ENCODE measurements at places on chromosomes 6 and 20. TPM values are rescaled to one million over a fixed set of nuclear protein-coding genes. Genes with fewer than 3 reads are reported as not detected.

Gene NKX2-2
- total RNA-seq, result not detected

Gene LEMD2
- total RNA-seq, result 77.2 TPM

Gene RAET1L
- not detected for total RNA-seq

DNA sequence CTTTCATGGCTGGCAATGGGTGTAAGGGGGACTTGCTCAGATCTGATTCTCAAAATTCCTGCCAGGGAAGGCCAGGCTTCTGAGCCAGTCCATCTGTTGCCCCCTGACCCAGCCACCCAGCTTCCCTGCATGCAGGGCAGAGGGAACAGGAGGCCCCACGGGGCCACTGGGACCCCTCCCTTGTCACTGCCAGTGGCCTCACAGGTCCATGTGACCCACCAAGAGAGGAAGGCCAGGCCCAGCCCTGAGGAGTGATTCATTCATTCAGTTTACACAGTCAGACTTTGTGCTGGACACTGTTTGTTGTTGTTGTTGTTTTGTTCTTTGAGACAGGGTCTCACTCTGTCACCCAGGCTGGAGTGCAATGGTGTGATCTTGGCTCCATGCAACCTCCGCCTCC is 39.5 kb downstream of the UBE2V1 start:
- no peak overlapping the region for H3K27ac ChIP-seq
- H3K36me3 ChIP-seq, result no peaks in the 10 kb centered on the region
- H3K27me3 ChIP-seq, result no peaks in the 10 kb centered on the region

Gene HCRTR2
- not detected for total RNA-seq

- DNase-seq, result no peak
- no peaks in the 10 kb centered on the region for H3K27me3 ChIP-seq
- H3K36me3 ChIP-seq, result no peaks in the 10 kb centered on the region
- H3K4me3 ChIP-seq, result no peak overlapping the region
- no peak overlapping the region for H3K27ac ChIP-seq
These were observed 188.2 kb upstream of the PRND start for GRCh38 chr20:4533368-4534133.

Gene KIAA0408
- 0.68 TPM for total RNA-seq

Gene SIRPB2
- total RNA-seq, result 29.8 TPM

DNA sequence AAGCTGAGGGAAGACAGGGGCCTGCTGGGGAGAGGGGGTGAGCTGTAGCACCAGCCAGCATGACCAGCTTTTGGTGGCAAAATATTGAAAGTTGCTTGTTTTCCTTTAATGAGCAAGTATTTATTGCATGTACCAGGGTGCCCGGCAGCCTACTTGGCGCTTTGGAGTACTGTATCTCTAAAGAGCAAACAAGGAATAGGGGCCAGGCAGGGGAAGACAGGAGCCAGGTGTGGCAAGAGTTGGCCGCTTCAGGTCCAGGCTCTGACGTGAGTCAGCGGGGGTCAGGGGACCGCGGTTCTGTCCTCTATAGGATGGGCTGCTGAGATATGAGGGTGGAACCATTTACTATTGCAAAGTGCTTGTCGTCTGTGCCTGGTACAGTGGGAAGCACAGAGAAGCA is 63.1 kb downstream of the PSMG4 start:
- no peaks in the 10 kb centered on the region for H3K27me3 ChIP-seq
- H3K27ac ChIP-seq, result no peak overlapping the region
- DNase-seq, result no peak
- H3K4me1 ChIP-seq, result no peaks in the 10 kb centered on the region

Gene ULBP2
- not detected for total RNA-seq

DNA sequence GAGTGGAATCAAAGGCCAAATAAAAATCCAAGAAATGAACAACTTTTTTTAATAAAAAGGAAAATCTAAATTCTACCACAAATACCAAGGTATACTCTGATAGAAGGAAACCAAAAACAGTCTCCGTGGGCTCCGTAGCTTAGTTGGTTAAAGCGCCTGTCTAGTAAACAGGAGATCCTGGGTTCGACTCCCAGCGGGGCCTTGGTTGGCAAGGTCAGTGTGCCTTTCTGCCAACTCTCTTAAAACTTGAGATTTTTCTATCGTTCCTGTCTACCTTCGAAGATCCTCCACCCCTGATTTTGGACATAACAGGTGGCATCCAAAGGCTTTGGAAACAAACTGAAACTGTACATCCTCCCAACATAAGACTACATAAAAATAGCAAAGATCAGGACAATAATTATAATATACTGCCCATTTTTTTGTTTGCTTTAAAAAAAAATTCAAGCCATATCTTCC is 197.9 kb downstream of the TRIM27 start:
- DNase-seq, result no peak
- peaks cover 7% of the 10 kb centered on the region for H3K4me1 ChIP-seq
- H3K4me3 ChIP-seq, result no peak overlapping the region
- H3K27me3 ChIP-seq, result peaks cover 8% of the 10 kb centered on the region
- no peaks in the 10 kb centered on the region for H3K36me3 ChIP-seq

GRCh38 chr6:107662333-107662732 is 161.8 kb downstream of the SCML4 start:
- no peak for DNase-seq
- no peak overlapping the region for H3K27ac ChIP-seq
- H3K27me3 ChIP-seq, result no peaks in the 10 kb centered on the region
- no peaks in the 10 kb centered on the region for H3K36me3 ChIP-seq
- no peaks in the 10 kb centered on the region for H3K4me1 ChIP-seq

- no peaks in the 10 kb centered on the region for H3K36me3 ChIP-seq
- H3K27ac ChIP-seq, result no peak overlapping the region
- no peaks in the 10 kb centered on the region for H3K27me3 ChIP-seq
- H3K4me1 ChIP-seq, result no peaks in the 10 kb centered on the region
These were observed 295.2 kb downstream of the PTPRT start for GRCh38 chr20:42894483-42894882.

GRCh38 chr6:135267085-135267484 is 86.0 kb downstream of the MYB start:
- no peaks in the 10 kb centered on the region for H3K36me3 ChIP-seq
- DNase-seq, result no peak
- no peak overlapping the region for H3K27ac ChIP-seq
- no peaks in the 10 kb centered on the region for H3K27me3 ChIP-seq
- no peak overlapping the region for H3K4me3 ChIP-seq

- no peak overlapping the region for H3K27ac ChIP-seq
- peaks cover 6% of the 10 kb centered on the region for H3K36me3 ChIP-seq
- no peak overlapping the region for H3K4me3 ChIP-seq
These were observed 11.2 kb upstream of the CLDN20 start for GRCh38 chr6:155252581-155252980.

DNA sequence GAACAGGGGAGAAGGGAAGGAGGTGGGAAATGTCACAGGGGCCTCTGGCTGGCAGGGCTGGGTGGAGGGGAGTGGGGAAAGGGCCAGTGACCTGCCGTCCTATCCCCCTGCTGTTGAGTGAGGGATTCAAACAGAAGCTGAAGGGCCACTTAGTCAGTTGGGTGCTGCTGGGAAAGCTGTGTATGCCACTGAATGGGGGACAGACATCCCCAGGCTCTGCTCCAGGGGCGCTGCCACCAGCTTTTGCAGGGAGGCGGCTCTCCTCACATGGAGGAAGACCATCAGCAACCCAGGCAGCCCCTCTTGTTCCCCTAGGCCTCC is 50.0 kb downstream of the MDGA1 start:
- no peak overlapping the region for H3K4me3 ChIP-seq
- H3K27ac ChIP-seq, result no peak overlapping the region
- no peaks in the 10 kb centered on the region for H3K36me3 ChIP-seq
- no peak for DNase-seq

Gene OR14J1
- total RNA-seq, result not detected

Gene ADGRF5
- total RNA-seq, result 18.1 TPM

DNA sequence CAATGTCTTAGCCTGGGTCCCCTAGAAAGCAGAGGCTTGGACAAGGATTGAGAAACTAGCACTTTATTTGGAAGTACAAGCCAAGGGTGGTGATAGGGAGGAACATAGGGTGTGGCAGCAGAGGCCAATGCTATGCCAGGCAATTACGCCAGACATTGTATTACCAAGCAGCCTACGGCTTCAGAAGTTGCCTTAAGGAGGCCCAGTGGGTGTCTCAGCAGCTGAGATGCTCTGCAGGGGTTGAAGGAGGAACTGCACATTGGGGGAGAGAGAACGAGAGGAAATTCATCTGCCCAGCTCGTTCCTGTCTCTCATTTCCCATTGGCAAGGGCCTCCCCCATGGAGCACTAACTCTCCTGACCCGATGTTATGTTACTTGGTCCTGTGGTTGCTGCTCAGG is 859 bp downstream of the C20orf202 start:
- no peaks in the 10 kb centered on the region for H3K27me3 ChIP-seq
- H3K27ac ChIP-seq, result no peak overlapping the region
- no peak for DNase-seq
- H3K4me1 ChIP-seq, result no peaks in the 10 kb centered on the region

DNA sequence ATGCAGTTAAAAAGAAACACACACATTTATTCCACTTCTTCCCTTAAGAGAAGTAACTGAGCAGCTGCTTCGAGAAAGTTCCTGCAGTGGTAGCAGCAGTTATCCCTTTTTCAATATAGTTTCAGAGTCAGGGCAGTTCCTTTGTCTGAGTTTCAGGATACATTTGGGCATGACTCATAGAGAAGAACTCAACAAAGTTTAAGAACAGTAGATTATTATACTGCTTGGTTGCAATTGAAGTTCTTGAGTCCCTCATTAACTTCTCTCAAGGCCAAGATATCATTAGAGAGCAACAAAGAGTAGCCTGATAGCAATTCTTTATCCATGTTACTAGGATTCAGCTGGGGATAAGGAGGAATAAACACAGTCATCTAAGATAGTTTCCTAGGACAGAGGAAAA is 54.4 kb downstream of the TPD52L1 start:
- no peaks in the 10 kb centered on the region for H3K27me3 ChIP-seq
- DNase-seq, result no peak
- H3K36me3 ChIP-seq, result no peaks in the 10 kb centered on the region
- H3K4me1 ChIP-seq, result peaks cover 38% of the 10 kb centered on the region
- H3K4me3 ChIP-seq, result no peak overlapping the region
- H3K27ac ChIP-seq, result no peak overlapping the region

- H3K4me3 ChIP-seq, result no peak overlapping the region
- no peaks in the 10 kb centered on the region for H3K27me3 ChIP-seq
- H3K36me3 ChIP-seq, result no peaks in the 10 kb centered on the region
- no peaks in the 10 kb centered on the region for H3K4me1 ChIP-seq
- no peak overlapping the region for H3K27ac ChIP-seq
- DNase-seq, result no peak
These were observed 237.2 kb downstream of the PLCB1 start for GRCh38 chr20:8369311-8369710.

DNA sequence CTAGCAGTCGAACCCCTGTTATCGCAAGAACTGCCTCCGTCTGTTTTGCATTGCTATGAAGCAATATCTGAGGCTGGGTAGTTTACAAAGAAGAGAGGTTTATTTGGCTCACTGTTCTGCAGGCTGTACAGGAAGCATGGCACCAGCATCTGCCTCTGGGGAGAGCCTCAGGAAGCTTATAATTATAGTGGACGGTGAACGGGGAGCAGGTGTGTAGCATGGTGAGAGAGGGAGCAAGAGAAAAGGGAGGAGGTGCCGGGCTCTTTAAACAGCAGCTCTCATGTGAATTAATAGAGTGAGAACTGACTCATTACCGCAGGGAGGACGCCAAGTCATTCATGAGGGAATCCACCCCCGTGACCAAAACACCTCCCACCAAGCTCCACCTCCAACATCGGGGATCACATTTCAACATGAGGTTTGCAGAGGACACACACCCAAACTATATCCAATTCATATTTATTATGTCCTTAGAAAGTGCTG is 172.6 kb upstream of the KCNG1 start:
- H3K4me3 ChIP-seq, result no peak overlapping the region
- no peak overlapping the region for H3K27ac ChIP-seq
- no peaks in the 10 kb centered on the region for H3K36me3 ChIP-seq
- no peaks in the 10 kb centered on the region for H3K27me3 ChIP-seq

All from thoracic aorta (tissue), 2 donors.